ENCODE measurements at places on chromosomes 11 and 22. TPM values are rescaled to one million over a fixed set of nuclear protein-coding genes. Genes with fewer than 3 reads are reported as not detected.

OR4C45 gene
- total RNA-seq, result not detected

OR4C3 gene
- total RNA-seq, result not detected

HMOX1 gene
- total RNA-seq, result 17.3 TPM

SLC22A9 gene
- not detected for total RNA-seq

PLAAT2 gene
- 0.28 TPM for total RNA-seq

PRRG4 gene
- total RNA-seq, result 3.1 TPM

MOV10L1 gene
- total RNA-seq, result 2.0 TPM

CCDC157 gene
- total RNA-seq, result 1.2 TPM

CRYAB gene
- total RNA-seq, result not detected

CYTH4 gene
- 0.26 TPM for total RNA-seq

MS4A3 gene
- total RNA-seq, result not detected

GRCh38 chr11:12707500-12707880, 33.3 kb downstream of the TEAD1 start:
- no peak for DNase-seq

GRCh38 chr22:40281717-40282116, 64.6 kb upstream of the ADSL start:
- no peak for DNase-seq

- no peak for DNase-seq
Observed at GRCh38 chr11:11841116-11841722, 553 bp upstream of the USP47 start.

DNA sequence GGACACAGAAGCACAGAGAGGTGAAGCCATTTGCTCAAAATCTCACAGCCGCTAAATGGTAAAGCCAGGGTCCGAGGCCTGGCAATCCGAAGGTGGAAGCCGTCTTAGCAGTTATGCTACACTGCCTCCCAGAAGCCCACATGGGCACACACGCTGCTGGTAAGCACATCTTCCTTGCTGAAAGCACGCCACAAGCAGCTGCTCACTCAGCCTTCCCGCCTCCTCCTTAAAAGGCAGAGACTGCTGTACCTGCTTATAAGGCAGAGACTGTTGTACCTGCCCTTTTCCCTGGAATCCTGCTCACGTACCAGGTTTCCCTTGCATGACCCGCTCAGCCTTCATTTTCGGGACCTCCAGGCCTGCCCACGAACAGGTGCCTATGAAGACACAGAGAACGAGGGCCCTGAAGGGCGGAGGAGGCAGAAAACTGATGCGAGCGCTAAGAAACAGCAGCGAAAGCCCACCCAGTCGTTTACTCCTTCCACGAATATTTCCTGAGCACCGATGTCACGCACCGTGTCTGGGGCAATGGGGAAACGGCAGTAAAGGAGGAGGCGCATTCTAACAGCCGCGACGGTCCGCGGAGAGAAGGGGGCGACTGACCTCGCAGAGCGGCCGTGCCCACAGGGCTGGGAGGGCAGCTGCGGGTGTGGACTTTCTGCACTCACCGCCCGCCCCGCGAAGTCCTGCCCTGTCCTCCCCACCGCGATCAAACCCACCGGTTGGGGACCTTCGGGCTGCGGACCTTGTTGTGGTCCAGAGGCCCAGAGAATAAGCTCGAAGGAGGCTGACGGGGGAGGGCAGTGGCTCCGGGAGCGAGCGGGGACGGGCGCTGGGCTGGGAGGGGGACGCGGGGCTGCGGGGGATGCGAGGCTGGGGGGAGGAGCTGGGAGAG, 13.0 kb downstream of the SPATA19 start:
- DNase-seq, result no peak

GRCh38 chr11:344836-345578, 24.3 kb upstream of the B4GALNT4 start:
- DNase-seq, result no peak

GRCh38 chr11:132541794-132542193, 990.5 kb downstream of the OPCML start:
- DNase-seq, result no peak

DNA sequence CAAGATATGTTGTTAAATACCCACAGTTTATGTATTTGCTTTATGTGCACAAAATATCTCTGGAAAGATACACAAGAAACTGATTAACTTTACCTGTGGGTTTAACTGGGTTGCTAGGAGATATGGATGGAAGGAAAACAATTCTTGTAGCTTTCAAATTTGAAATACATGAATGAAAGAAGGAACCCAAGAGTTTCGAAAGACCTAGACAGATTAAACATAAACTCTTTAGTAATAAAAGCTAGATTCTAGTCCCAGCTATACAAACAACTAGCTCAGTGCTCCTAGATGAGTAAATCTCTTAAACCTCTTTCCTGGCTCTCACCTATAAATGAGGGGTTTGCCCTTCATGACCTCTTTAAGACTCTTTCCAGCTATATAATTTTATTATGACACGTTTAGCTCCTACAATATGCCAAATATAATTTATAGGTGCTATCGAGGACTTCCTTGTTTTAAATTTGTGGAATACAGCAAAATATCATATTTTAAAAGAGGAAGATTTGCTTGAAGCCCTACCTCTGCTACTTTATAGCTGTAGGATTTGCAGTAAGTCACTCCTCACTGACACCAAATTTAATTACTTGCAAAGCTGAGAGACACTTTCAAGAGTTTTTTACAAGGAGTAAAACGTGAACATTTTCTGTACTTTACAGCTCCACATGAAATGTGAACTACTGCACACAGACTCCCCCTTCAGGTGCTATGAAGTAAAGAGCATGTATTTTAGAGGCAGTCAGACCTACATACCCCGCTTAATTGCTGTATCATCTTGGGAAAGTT, 50.7 kb downstream of the RRAS2 start:
- DNase-seq, result peak; percentile 46

DNA sequence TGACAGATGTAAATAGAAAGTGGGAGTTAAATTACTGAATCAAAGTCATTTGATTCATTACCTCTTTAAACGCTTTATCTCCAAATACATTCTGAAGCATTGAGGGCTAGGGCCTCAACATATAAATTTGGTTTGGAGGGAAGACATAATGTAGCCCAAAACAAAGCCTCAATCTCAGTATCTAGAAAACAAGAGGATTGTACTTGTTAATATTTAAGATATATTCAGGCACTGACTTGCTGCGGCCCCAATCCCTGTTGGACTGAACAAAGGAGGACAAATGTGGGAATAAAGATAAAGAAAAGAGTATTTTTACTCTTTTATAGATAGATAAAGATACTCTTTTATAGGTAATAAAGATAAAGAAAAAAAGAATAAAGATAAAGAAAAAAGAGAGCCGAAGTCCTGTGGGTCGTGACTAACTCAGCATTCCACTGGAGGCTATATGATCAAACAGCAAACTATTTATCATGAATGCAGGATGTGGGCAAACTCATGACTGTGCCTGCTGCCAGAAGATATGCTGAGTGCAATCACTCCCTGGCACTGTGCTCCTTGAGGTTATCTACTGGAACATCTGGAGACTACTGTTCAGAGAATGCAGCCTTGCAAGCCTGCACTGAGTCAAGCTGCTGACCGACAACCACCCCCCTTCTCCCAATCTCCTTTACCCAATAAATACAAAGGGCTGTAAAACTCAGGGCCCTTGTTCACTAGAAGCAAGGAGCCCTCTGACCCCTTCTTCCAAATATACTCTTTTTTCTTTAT, 6.9 kb downstream of the OR10V1 start:
- peak; percentile 98 for DNase-seq

- DNase-seq, result no peak
Observed at GRCh38 chr11:32039149-32039548, 51.7 kb upstream of the RCN1 start.

GRCh38 chr11:119666463-119667131, 62.4 kb downstream of the NECTIN1 start:
- DNase-seq, result peak; percentile 56

DNA sequence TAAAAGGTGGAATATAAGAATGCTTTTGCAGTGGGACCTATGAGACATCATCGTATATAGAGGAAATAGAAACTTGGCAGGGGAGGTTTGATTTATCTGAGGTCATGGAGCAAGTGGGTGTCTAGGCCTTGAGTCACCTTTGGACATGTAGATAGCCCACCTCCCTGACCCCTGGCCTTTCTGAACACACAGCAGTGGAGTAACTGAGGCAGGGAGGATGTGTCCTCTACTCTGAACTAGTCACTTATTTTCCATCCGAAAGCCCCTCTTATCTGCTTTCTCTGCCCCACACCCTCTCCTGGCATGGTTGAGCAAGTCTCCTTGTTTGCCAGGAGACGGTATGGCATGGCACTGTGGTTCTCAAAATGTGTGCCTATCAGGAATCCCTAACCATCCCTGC, 7.9 kb downstream of the CD82 start:
- DNase-seq, result no peak

DNA sequence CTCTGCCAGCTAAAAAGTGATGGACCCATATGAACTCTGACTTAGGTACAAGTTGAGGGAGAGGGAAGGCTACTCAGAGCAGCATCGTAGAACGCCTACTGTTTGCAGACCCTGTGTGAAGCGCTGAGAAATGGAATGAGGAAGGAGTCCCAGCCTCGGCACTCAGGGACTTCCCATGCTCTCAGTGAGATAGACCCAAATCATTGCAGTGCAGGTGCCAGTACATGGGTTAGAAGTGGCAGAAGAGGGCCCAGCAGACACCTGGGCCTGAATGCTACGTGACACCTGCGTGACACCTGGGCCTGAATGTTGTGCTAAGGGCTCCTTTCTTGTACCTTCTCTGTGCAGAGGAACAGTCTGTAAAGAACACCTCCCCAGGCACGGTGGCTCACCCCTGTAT, 2.6 kb upstream of the PDGFB start:
- no peak for DNase-seq

GRCh38 chr11:6557063-6557462, 46.4 kb downstream of the RRP8 start:
- no peak for DNase-seq

- no peak for DNase-seq
Observed at GRCh38 chr22:39129746-39130145, 22.7 kb downstream of the CBX7 start.

DNA sequence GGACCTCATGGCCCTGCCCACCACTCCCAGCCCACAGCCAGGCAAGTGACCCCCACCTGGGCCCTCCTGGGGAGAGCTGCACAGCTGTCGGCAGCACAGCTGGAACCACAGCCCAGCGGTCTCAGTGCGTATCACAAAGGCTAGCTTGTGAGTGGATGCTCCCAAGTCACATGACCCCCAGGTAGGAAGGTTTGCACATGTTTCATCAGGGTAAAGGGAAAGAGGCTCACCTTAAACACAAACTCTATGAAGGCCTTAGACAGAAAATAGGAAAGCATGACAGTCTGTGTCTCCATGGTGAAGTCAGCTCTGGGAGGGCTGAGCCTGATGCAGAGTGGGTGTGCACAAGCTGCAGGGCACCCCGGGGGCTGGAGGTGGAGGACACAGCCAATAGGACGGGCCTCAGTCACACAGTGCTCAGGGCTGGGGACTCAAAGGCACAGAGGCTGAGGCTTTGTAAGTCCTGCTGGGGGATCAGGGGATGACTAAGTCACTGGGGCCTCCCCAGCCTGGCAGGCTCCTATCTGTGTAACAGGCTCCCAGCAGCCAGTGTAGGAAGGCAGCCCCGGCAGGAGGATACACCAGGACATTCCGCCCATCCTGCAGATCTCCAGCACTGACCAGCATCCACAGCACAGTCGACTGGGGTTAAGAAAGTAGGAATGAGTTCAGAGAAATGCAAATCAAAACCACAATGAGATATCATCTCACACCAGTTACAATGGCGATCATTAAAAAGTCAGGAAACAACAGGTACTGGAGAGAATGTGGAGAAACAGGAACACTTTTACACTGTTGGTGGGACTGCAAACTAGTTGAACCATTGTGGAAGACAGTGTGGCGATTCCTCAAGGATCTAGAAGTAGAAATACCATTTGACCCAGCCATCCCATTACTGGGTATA, 22.0 kb downstream of the CELSR1 start:
- peak; percentile 76 for DNase-seq

DNA sequence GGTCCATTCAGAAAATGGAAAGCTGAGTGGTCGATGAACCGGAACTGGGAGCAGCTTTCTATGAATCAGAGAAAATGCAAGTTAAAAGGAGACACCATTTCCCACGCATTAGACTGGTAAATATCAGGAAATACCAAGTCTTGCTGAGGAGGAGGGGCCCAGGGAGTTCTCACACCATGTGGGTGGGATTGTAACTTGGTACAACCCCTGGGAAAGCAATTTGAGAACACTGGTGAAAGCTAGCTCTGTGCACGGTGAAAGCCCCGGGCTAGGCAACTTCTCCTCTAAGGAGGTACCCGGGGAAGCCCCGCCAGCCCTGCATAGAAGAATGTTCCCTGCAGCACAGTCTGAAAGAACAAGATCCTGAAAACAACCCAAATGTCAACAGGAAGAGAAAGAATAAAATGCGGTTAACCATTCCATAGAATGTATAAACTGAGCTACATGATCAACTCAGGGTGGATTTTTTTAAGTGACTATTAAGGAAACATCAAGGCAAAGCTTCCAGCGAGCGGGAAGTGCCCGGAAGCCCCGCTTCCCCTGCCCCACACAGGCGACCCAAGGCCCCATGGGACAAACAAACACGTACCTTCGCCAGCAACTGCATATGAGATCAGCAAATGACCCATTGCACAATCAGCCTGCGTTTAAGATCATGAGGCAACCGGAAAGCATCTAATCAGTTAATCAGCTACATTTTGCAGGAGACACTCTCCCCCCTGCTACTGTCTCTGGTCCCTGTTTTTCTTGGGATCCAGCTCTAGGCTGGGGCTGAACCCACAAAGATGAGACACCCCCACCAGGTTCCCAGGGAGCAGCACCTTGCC, 11.3 kb downstream of the SHANK2 start:
- peak; percentile 40 for DNase-seq

GRCh38 chr11:117841551-117842031, 17.0 kb upstream of the FXYD2 start:
- DNase-seq, result no peak

DNA sequence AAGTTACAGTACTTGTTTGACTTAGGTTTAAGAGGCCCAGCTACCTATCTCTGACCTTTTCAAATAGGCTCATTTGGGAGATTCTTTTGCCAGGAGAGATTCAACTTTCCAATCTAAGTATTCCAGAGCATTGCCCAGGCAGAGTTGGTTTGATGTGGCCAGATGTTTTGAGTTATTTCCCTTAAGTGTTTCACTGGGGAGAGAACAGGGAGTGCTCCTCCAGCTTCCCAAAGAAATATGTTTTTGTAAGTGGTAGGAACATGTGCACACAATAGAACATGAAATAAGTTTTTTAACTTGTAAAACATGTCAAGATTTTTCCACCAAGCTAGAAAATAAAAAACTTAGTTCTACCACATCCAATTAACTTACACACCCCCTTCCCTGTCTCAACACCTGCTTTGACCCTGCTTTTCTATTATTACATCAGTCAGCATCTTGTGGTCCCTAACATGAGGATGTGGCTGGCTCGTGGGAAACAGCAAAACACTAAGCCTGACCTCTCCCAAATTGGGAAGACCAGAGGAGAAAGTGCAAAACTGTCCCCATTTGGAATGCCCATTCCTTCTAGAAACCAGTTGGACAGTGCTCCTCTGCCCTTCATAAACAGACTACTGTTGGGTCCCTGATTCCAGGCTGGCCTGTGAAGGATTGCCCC, 70.4 kb upstream of the RASSF10 start:
- no peak for DNase-seq

All from A172 (cell line).